ENCODE measurements at places on chromosomes 11 and 22. TPM values are rescaled to one million over a fixed set of nuclear protein-coding genes. Genes with fewer than 3 reads are reported as not detected.

Gene FGF3
- polyA plus RNA-seq = not detected

Gene KRTAP5-10
- not detected for polyA plus RNA-seq

Gene SLC22A9
- polyA plus RNA-seq = not detected

Gene GAB2
- polyA plus RNA-seq = 7.1 TPM

Gene TRIM49
- not detected for polyA plus RNA-seq

Gene RBM4
- polyA plus RNA-seq = 193 TPM

Gene GNG3
- polyA plus RNA-seq = 0.07 TPM

Gene SCUBE2
- polyA plus RNA-seq = 0.61 TPM

Gene PRMT3
- 15.7 TPM for polyA plus RNA-seq

Gene NOX4
- 0.49 TPM for polyA plus RNA-seq

Gene P2RX3
- not detected for polyA plus RNA-seq

Gene USP28
- 22.4 TPM for polyA plus RNA-seq

Gene FAM111A
- 44.2 TPM for polyA plus RNA-seq

Gene RFPL1
- not detected for polyA plus RNA-seq

Gene GGT5
- polyA plus RNA-seq = 2.0 TPM

Gene UCP2
- polyA plus RNA-seq = 11.5 TPM

Gene GPHA2
- polyA plus RNA-seq = not detected

Gene OR4A16
- not detected for polyA plus RNA-seq

Gene FIBIN
- polyA plus RNA-seq = 14.9 TPM

Gene MYO18B
- polyA plus RNA-seq = not detected

Gene MMP27
- polyA plus RNA-seq = 0.14 TPM

Gene RIMBP3B
- polyA plus RNA-seq = 0.02 TPM

Gene ARVCF
- polyA plus RNA-seq = 2.6 TPM

Gene CATSPER1
- polyA plus RNA-seq = 0.28 TPM

Gene PLEKHB1
- polyA plus RNA-seq = 0.37 TPM

All from fibroblast of lung (primary cell).